ENCODE measurements at places on chromosomes 5 and 9.

GRCh38 chr9:127817881-127818434 is 15.3 kb downstream of the FPGS start:
- no peak for DNase-seq

DNA sequence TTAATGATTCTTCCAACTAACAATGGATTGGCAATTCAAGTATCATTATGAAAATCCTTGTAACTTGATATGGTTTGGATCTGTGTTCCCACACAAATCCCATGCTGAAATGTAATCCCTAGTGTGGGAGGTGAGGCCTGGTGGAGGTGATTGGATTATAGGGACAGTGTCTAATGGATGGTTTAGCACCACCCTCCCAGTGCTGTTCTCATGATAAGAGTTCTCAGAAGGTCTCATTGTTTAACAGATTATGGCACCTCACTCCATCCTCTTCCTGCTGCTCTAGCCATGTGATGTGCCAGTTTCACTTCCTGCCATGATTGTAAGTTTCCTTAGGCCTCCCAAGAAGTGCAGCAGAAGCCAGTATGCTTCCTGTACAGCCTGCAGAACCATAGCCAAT is 1116.2 kb upstream of the EDIL3 start:
- DNase-seq, result no peak

DNA sequence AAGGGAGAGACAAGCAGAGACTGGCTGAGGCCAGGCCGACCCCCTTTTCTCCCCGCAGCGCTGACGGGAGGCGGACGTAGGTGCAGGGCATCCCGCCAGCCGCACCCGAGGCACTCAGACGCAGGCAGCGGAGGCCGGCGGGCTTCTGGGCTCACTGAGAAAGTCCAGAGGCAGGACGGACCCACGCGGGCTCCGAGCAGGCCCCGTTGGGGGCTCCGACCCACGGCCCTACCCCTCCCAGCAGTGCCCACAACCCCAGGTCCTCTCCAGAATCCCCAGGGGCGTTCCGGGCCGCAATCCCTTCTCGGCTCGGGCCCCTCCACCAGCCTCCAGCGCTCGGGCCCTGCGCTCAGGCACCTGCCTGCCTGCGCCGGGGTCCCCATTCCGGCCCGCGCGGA is 543 bp downstream of the MTMR12 start:
- no peak for DNase-seq

DNA sequence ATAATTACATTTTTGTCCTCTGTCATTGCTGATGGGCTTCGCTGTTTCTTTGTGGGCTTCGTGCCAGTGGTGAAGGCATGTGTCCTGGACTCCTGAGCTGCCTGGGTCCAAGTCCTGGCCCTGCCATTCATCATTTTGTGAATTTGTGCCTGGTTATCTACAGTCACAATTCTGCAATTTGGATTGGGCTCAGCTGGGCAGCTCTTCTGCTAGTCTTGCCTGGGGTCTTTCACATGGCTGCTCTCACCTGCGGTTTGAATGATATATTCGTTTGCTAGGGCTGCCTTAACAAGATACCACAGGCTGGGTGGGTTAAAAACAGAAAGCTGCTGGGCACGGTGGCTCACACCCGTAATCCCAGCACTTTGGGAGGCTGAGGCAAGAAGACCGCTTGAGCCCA is 192.7 kb upstream of the IER5L start:
- no peak for DNase-seq

GRCh38 chr5:141298376-141298775 is 5.5 kb downstream of the SLC25A2 start:
- no peak for DNase-seq

GRCh38 chr9:93592008-93592642 is 15.7 kb downstream of the PHF2 start:
- DNase-seq, result no peak

All from GOT3 (cell line).